ENCODE measurements at places on chromosomes 1 and 21.

- no peak for DNase-seq
Observed at GRCh38 chr1:220809704-220810103, 23.0 kb downstream of the MTARC1 start.

DNA sequence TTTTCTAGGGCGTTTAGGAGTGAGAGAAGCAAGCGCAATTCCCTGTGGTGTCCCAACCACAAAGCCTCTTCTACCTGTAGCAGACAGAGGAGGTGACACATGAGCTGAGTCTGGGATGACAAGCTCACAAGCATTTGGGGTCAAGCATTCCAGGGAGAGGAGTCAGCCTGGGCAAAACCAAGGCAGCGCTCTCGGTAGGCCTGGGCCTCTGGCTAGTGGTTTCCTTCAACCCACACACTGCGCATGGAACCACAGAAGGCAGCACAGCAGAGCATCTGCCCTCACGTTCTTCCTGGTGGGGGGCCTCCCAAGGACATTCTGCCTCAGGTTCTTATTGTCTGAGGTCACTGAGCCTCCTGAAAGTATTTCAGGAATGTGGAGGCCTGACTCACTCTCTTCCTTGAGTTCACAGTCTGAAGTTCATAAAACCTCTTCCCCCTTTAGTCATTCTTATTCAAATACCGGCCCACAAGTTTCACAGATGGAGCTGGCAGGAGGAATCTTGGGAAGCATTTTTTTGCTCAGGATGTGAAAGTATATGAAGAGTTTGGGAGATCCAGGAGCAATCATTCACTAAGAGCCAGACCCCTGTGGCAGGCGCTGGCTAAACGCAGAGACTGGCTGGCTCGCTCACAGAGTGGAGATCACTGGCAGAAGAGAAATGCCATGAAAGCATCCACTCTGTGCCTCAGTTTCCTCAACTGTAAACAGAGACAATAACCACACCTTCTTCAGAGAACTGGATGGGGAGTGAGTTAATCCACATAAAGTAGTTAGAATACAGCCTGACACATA, 26.8 kb downstream of the CCN1 start:
- DNase-seq: no peak

GRCh38 chr21:41367945-41368734, 6.3 kb downstream of the MX2 start:
- no peak for DNase-seq

DNA sequence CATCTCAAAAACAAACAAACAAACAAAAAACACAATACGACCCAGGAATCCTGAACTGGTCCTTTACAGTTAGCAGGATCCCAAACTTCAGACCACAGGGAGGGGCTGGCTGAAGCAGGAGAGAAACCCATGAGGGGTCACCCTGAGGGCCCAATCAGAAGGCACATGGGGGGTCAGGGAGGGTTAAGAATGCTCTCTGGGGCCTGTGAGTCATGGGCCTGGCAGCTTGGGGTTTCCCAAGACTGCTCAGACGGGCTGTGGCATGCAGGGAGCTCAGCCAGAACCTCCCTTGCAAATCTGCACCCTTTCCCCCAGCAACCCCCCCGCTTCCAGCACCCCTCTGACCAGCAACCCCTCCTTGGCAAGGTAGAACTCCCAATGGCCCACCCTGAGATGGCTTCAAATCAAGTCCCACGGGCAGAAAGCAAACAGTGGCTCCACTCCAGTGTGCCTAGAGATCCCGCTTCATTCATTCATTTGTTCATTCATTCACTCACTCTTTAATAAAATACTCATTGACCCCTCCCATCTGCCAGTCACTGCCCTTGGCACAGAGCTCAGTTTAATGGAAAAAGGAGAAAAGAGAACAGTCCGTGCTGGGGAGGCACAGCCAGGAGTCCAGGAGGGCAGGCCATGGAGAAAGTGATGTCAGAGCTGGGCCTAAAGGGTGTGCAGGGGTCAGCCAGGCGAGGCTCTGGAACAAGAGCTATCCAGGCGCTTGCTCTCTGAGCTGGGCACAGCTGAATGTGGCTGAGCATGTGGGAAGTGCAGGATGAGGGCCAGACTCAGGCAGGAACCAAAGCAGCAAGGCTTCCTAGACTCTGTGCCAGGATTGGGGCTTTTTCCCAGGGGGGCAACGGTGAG, 8.2 kb downstream of the UQCRHL start:
- DNase-seq: no peak

DNA sequence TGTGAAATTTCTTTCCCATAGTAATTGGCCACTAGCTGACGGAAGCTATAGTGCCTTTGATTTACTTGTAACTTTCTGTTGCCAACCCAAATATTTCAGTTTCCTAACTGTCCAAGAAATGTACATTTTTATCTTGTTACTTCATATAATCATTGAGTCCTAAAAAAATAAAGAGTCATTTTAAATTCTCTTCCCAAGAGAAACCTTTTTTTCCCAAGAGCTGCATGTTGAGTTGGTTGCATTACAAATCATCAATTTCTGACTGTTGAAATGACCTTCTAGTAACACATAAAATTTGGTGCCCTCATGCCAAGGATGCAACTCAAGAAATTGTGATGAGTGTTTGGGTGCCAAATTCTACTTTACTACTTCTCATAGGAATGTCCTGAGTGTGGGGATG, 61.0 kb downstream of the HMCN1 start:
- DNase-seq: no peak

DNA sequence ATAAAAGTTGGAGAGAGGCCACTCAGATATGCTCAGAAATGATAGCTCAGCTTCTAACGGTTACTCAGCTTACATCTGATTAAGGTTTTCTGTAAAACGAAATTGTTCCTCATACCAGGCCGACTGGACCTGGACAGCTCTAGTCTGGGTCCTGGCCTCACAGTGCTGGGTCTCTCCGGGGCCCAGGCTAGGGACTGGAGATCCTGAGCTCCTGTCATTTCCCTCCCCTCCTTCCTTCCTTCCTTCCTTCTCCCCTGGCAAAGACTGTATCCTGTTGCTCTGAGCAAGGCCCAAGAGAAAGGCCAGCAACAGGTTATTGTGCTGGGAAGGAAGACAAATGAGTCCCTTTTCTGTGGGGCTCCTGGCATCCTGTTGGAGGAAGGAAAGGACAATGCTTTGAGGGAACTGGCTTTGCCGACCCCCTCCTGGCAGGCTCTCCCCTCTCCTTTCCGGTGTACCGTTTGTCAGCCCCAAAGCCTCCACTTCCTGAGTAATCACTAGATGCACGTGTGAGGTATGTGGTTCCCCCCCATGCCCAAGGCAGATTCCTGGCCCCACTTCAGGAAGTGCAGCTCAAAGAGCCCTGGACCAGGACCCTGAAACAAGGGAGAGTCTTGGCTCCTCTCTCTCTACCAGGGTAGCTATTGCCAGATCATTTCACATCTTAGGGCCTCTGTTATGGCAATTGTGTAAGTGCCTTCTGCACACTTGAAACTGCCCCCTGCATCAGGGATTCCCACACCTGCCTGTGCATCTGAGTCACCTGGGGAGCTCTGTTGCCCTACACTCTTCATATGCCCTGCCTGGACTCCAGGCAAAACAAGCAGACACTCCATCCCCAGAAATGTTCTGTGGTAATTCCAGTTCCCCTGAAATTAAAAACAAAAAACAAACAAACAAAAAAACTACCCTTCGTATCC, 212.7 kb upstream of the FGGY start:
- no peak for DNase-seq
